Stimulated activated CD4-positive, alpha-beta T cell treated with anti-CD3 and anti-CD28 coated beads, Interleukin-12 subunit alpha, Interleukin-12 subunit beta, amount 100 ng/mL, for 4 hours (primary cell): ENCODE measurements at places on chromosomes 3 and 15.

- DNase-seq = no peak
Measured at GRCh38 chr15:82918607-82919230, 33.8 kb downstream of the HOMER2 start.

DNA sequence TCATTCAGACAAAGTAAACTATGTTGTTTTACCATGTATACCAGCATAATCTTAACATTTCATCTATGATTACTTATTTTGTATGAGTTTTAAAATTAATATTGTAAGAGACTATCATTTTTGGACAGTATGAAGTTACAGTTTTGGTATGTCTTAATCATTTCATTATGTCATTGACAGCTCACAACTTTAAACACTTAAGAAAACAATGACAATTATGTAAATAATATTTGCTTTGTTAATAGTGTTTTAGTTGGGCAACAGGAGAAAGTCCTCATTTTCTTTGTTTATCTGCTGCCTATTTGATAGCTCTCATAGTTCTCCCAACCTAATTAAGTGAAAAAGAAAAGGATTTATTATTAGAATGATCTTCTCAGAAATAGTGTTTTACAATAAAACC lies 80.2 kb downstream of the MEF2A start:
- DNase-seq = no peak

DNA sequence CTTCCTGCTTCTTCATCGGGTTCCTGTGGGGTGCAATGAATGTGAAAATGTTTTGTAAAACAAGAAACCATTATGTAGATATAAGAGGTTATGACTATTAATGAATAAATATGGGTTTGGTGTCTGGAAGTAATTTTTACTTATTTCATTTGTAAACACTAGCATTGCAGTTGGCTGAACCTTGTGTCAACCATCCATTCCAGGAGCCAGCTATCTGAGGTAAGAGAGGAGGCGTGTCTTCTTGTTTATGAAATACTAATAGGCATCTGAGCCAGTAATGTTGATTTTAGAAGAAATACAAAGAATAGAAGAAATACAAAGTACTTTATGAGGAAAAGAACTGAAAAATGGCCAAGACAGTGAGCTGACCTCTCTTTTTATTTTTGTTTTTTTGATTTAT lies 187.5 kb downstream of the LPP start:
- no peak for DNase-seq

GRCh38 chr3:181486141-181486885 lies 225.4 kb upstream of the SOX2 start:
- DNase-seq = no peak

DNA sequence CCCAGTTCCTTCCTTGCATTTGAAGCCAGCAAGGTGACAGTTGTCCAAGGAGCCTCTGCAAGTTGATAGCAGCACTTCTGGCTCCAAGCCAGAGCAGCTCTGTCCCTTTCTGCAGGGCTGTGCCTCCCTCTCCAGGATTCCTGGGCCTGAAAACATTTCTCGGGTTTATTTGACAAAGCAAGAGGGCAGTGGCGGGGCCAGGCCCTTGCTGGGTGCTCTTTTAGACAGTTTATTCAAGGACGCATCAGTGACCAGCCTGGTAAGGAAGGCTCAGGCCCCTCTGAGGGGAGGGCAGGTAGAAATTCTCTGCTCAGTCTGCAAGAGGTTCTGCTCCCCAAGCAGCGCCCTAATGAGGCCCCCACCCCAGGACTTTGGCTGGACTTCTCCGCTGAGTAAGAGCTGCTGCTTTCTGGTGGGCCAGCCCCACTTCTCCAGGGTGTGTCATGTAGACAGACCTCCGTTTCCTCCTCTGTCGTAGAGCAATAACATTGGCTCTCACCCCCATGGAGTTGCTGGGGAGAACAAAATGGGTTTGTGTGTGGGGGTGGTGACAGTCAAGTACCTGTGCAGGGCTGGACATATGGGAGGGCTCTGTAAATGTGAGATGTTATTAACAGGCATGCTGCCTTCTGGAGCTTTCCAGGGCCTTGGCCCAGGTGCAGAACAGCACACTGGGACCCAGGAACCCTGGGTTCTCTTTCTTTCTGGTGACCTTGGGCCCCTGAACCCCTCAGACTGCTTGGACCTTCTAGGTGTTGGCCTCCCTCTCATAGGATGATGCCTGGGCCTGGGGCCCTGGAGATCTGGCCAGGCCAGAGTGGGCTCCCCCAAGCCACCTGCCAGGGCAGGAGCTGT lies 146.2 kb upstream of the TLE3 start:
- no peak for DNase-seq

DNA sequence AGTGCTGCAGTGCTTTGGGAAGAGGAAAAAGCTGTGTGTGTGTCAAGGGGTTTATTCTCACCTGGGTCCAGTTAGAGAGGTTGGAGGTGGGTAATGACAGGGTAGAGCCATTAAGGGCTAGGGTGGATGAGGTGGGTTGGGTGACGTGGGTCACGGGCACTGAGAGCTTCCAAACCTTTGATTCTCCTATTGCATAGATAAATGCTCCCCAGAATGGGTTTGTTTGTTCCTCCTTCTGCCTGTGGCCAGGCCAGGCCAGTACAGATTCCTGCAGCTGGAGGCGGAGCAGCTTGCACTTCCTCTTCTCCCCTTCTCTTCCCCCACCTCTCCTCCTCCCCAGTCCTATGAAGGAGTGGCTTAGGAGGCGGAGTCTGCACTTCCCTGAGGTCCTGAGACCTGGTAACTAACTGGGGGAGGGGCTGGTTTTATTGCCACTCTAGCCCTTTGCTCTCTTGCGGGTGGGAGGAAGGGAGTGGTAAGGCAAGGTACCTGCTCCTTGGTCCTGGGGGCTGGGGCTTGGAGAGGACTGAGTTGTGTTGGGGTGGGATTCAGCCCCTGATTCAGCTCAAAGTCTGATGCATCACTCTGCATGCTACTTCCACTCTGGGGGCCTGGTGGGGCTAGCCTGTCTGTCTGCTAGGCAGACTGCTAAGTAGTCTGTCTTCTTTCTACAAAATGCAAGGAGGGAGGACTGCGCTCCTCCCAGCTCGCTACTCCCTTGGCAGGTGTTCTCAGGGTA lies 3.5 kb downstream of the SPINT1 start:
- no peak for DNase-seq

- no peak for DNase-seq
Measured at GRCh38 chr3:105334138-105334882, 32.4 kb upstream of the ALCAM start.

DNA sequence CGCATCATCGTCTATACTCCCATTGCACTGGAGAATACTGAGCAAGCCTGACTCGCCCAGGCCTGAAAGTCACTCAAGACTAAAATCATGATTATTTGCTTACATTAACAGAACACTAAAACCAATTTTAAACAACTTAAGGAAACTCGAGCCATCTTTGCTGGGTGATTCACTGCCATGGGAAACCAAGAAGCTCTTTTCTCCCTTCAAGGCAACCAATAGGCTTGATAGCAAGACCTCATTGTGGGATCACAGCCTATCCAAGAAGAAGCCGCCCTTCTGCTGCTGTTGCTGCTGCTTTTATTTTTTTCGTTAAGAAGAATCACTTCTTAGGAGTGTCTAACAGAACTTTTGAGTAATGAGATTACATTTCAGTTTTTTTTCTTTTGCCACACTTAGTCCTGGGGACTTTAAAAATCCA lies 479.4 kb downstream of the FOXP1 start:
- DNase-seq = no peak

DNA sequence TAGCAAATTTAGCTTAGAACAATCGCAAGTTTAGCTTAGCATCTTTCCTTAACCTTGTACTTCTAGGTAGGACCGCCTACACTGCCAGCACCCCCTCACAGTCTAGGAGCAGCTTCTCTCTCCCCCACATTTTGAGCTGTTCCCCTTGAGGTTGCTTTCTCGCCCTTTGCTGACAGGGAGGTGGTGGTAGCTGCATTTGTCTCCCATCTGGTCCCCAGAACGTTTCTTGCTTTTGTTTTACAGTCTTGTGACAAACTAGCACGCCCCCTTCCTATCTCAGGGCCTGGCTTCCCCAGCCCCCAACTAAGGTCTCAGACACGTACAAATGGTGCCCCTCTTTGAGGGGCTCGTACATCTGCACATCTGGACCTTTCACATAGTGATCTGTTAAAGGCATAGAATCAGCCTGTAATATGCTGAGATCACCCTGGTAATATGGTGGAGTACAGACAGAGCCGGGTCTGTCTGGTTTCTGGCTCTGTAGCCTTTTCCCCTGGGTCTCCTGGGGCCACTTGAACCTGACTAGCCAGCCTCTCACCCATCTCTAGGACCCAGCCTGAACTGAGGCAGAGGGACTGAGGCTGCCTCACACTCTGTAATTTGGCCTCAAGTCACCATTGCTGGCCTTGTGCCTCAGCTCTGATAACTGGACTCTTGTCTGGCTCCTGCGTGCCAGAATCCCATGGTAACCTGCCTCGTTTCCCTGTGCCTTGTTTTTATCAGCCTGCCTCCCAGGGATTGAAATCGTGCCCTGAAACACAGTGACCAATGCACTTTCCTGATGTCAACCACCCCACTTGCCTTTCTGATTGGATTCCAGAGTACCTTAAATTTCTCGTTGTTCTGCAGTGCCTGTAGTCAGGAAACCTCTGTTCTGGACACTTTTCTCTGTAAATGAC lies 27.7 kb downstream of the CRTC3 start:
- no peak for DNase-seq

DNA sequence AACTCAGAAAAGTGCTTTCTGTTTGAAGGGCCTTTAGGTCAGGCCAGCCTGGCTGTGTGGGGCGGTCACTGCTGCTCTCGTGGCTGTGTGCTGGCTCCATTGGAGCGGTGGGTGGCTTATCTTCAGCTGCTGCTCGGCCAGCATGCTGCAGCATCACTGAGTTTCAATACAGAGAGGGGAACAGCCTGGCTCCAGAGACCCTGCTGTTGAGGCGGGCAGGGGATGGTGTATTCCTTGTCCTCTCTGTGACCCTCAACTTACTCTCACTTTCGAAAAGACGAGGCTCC lies 248.5 kb upstream of the ONECUT1 start:
- DNase-seq = no peak

DNA sequence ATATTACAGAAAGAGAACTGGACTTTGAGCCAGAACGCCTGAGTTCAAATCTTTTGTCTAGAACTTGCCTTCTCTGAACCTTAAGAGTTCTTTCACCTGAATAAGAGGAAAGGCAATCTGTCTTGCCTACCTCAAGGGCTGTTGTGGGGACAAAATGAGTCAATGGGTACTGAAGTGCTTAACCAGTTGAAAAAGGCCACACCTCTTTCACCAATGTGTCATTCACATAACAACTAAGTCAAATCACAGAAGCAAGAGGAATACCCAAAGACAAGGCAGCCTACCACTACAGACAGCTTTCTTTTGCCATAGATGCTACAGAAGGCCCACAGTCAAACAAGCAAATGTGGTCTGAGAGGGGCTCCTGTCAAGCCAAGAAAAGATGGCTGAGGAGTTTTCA lies 39.7 kb downstream of the NBEAL2 start:
- DNase-seq = no peak

GRCh38 chr15:70583006-70583405 lies 180.4 kb downstream of the UACA start:
- no peak for DNase-seq

GRCh38 chr3:52824037-52824436 lies 6.4 kb downstream of the ITIH4 start:
- DNase-seq = no peak

DNA sequence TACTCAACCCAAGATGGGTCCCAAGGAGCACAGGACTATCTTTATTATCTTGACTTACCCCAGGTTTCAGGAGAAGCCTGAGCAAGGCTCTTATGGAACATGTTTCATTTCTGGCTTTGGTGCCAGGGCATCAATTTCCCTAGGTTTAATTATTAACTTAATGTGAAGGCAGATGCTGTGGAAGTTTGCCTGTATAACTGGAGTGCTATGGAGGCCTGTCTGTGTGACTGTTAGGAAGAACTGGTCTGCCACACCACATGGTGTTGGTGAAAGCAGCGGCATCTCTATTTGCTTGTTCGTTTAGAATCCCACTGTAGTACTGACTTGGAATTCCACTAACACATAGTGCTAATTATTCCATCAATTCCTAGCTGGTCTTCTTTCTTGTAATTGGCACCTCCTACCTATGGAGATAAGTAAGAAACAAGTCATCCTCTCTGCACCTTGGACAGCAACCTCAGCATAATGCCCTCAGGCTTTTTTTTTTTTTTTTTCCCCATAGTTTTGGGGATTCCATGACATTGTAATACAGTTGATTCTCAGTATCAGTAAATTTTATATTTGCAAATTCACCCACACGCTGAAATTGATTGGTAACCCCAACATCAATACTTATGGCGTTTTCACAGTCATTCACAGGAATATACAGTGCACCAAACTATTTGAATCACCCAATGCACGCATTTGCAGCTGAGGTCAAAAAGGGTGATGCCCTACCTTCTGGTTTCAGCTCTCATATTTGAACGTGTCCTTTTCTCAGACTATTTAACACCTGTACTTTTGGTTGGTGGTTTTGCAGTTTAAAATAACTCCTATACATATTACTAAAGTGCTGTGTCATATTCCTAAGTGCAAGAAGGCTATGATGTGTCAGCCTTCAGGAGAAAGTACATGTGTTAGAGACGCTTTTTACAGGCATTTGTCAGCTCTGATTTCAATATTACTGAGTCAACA lies 772.8 kb upstream of the LMCD1 start:
- DNase-seq = no peak

DNA sequence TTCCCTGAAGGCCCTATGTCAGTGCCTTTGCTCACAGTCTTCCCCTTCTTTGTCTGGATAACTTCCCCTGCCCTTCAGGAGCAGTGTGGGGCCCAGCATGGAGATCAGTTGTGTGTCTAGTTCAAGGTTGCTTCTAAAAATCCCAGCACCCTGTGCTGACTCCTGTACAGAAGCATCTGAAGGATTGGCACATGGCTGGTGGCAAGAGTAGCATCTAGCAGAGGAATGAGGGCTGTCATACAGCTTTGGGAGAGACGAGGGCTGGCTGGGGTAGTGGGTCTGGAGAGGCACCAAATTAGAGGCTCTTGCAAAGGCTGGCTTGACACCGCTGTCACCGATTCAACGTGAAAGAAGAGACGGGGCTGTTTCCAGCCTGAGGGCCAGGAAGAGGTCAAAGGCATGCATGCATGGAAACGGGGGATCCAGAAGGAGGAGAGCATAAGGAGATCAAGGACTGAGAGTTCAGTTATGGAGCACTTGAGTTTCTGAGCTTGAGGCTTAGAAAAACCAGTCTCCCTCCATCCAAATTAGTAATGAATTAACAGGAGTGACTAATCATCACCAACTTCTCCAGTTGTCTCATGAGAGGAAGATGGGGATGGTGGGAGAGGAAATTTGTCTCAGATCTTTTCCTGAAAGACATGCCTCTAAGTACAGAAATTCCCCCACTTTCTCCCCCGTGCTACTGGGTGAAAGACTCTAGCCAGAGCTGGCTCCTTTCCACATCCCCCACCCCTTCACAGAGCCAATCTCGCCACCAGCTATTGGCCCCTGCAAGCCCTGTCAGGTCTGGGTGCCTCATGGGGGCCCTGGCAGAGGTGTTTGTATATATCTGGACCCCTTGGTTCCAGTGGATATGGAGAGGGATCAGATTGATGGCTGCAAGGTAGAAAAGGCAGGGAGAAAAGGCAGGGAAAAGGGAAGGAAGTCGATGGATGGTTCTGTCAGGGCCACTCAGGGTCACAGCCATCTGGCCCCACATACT lies 45.9 kb downstream of the SLCO2A1 start:
- DNase-seq = no peak

GRCh38 chr3:139309880-139310279 lies 33.9 kb upstream of the MRPS22 start:
- no peak for DNase-seq
